B cell (primary cell): ENCODE measurements at places on chromosomes 1 and 21. TPM values are rescaled to one million over a fixed set of nuclear protein-coding genes. Genes with fewer than 3 reads are reported as not detected.

DNA sequence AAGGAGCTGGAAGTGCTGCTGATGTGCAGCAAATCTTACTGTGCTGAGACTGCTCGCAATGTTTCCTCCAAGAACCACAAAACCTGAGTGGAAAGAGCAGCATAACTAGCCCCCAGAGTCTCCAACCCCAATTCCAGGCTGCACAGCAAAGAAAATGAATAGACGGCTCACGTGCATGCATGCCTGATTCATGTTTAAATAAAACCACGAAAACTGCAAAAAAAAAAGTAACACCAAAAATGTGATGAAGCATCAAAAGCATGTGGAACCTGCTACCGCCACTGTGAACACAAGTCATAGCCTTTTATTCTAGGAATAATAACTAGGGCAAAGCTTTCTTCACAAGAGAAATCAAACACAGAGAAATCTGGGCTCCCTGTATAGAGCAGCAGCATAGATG, 9.6 kb upstream of the TRNP1 start:
- no peaks in the 10 kb centered on the region for H3K27me3 ChIP-seq
- DNase-seq = no peak
- H3K36me3 ChIP-seq = no peaks in the 10 kb centered on the region

- peaks cover 15% of the 10 kb centered on the region for H3K36me3 ChIP-seq
- H3K4me1 ChIP-seq = no peaks in the 10 kb centered on the region
- no peak overlapping the region for H3K4me3 ChIP-seq
- DNase-seq = no peak
- no peaks in the 10 kb centered on the region for H3K27me3 ChIP-seq
- no peak overlapping the region for H3K27ac ChIP-seq
These were observed 164.0 kb downstream of the NEK7 start for GRCh38 chr1:198320759-198321158.

GRCh38 chr1:236168716-236169429, 26.5 kb downstream of the GPR137B start:
- H3K27ac ChIP-seq = no peak overlapping the region
- H3K27me3 ChIP-seq = no peaks in the 10 kb centered on the region
- no peaks in the 10 kb centered on the region for H3K36me3 ChIP-seq
- H3K4me1 ChIP-seq = no peaks in the 10 kb centered on the region
- DNase-seq = no peak

- no peak overlapping the region for H3K27ac ChIP-seq
- no peak for DNase-seq
- no peak overlapping the region for H3K4me3 ChIP-seq
- H3K36me3 ChIP-seq = no peaks in the 10 kb centered on the region
These were observed 56.9 kb downstream of the PROX1 start for GRCh38 chr1:214044438-214045214.

DNA sequence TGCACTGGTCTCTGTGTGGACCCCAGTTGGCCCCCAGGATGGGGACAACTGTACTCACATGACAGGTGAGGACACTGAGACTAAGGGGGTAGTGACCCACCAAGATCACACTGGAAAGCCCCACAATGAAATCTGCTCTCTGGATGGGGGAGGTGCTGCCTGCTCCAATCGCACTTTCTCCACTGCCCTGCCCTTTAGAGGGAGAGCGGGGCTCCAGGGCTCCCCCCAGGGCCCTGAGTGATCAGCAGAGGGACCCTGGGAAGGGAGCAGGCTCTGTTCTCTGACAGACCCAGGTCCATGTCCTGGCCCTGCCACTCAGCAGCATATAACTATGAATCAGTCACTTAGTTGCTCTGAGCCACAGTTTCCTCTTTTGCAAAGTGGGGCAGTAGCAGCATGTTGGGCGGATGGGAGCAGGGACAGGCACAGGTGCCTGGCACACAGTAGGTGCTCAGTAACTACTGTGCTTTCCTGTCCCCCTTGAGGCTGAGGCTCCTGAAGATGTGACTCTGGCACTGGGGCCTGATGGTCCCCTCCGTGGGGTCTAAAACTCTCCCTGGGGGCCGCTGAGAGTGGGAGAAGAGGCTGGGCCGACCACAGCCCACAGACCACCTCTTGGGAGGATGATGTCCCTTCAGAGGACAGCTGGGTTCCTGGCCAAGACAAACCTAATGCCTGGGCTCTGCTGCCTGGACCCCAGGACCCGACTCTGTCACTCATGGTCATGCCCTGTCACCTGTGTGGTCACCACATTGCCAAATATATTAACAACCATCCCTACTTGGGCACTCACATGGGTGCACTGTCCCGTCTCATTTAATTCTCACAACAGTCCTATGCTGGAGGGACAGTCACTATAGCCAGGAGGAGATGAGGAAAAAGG, 222.7 kb downstream of the PTPRU start:
- no peak overlapping the region for H3K27ac ChIP-seq
- H3K4me3 ChIP-seq = no peak overlapping the region
- H3K27me3 ChIP-seq = no peaks in the 10 kb centered on the region

GRCh38 chr1:39153684-39154083, 50.8 kb upstream of the MACF1 start:
- no peaks in the 10 kb centered on the region for H3K27me3 ChIP-seq
- no peak overlapping the region for H3K4me3 ChIP-seq
- no peak for DNase-seq
- H3K36me3 ChIP-seq = no peaks in the 10 kb centered on the region
- no peak overlapping the region for H3K27ac ChIP-seq

GRCh38 chr21:37765221-37765900, 150.9 kb downstream of the KCNJ6 start:
- H3K27me3 ChIP-seq = no peaks in the 10 kb centered on the region
- no peak overlapping the region for H3K27ac ChIP-seq
- no peaks in the 10 kb centered on the region for H3K36me3 ChIP-seq
- no peak for DNase-seq

- no peak overlapping the region for H3K27ac ChIP-seq
- no peak overlapping the region for H3K4me3 ChIP-seq
- H3K36me3 ChIP-seq = peaks cover 32% of the 10 kb centered on the region
- DNase-seq = peak; percentile 5
These were observed 2.1 kb upstream of the B4GALT2 start for GRCh38 chr1:43976890-43977289.

GRCh38 chr1:205523891-205524793, 19.7 kb downstream of the CDK18 start:
- H3K36me3 ChIP-seq = no peaks in the 10 kb centered on the region
- H3K27me3 ChIP-seq = no peaks in the 10 kb centered on the region
- peak; percentile 84 for DNase-seq
- peaks cover 1% of the 10 kb centered on the region for H3K4me1 ChIP-seq
- no peak overlapping the region for H3K4me3 ChIP-seq

- H3K4me3 ChIP-seq = no peak overlapping the region
- no peaks in the 10 kb centered on the region for H3K27me3 ChIP-seq
- H3K4me1 ChIP-seq = no peaks in the 10 kb centered on the region
These were observed 94.3 kb downstream of the DIRAS3 start for GRCh38 chr1:67956116-67956515.

GRCh38 chr1:155954645-155955044, 13.2 kb downstream of the RXFP4 start:
- H3K4me3 ChIP-seq = no peak overlapping the region
- H3K36me3 ChIP-seq = peaks cover 93% of the 10 kb centered on the region
- H3K27me3 ChIP-seq = no peaks in the 10 kb centered on the region
- DNase-seq = no peak

DNA sequence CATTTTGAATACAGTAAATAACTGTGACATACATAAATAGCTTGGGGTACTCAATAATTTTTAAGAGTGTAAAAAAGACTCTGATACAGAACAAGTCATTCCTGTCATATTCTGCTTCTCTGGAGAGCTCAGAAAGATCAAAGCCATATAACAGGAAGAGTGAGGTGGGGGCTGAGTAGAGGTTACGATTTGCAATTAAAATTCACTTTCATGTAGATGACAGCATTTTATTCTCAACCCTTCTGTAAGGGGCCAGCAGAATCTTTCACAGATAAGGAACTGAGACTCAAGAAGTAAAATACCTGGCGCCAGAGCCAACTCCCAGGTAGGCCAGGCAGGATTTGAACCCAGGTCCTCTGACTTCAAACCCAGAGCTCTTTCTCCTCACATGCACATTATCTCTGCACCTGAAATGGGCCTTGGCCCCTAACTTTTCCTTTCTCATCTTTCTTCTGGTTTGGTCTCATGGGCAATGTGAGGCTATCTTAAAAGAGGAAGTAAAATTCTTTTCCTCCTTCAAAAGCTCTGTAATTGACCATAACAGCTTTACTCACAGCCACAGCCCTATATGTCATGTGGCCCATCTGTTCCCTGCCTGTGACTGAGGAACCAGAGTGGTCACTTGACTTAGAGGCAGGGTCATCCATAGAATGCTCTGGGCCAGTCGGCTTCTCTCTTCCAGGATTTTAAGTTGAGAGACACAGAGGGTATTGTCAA, 80.9 kb upstream of the SYT6 start:
- peaks cover 3% of the 10 kb centered on the region for H3K4me1 ChIP-seq
- DNase-seq = no peak
- H3K4me3 ChIP-seq = no peak overlapping the region

DNA sequence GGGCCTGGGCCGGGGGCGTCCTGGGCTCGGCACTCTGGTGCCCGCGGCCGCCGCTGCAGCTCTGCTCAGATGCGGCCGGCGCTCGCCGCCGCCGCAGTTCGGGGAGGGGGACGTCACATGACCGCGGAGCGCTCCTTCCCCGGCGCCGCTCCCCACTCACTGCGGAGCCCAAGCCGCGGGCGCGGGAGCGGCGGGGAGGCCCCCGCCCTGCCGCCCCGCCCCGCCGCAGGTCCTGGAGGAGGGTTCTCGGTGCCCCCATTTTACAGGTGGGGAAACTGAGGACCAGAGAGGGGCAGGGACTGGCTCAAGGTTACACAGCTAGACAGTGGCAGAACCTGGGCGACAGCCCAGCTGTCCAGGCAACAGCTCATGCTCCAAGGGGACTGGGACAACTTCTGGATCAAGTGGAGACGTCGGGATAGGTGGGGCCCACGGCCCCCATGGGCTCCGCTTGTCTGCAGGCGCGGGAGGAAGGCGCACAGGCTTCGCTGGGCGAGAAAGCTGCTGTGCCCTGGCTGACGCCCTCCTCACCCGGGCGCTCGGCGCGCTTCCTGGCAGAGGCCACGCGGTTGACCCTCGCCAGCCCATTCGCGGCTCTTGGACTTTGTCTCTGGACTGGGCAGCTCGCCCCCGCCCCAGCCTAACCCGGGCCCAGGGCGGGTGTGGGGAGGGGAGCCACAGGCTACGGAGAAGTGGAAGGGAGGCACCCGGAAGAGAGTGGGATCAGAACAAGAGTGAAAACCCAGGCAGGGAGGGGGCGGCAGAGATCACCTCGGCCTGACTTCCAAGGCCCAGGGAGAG, at the start of gene RAP1GAP:
Gene RAP1GAP (minus strand): TSS at position 100 of the 801 bp plus-strand sequence. CDS start 49,325 bp downstream, outside the sequence.
- H3K27ac ChIP-seq = no peak within 1 kb of the TSS
- no peaks in the 10 kb centered on the region for H3K36me3 ChIP-seq
- H3K4me1 ChIP-seq = peaks cover 19% of the 10 kb centered on the region
- DNase-seq = peak; percentile 39
- H3K4me3 ChIP-seq = no peak within 1 kb of the TSS
- H3K27me3 ChIP-seq = peaks cover 8% of the 10 kb centered on the region

DNA sequence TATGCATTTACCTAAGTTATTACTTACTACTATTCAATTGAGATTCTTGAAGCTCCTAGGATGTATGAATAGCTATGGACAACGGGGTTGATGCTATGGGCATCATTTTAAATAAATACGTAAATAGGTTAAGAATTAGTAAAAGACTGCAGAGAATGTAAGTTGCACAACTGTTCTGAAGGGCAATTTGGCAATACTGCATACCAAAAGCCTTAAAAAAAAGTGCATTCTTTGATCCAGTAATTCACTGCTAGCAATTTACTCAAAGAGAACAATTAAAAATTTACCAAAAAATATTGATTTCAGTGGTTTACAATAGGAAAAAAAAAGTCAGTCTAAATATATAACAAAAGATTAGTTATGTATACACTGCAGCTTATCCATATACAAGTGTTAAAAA, 3.5 kb downstream of the ARPC5 start:
- H3K4me1 ChIP-seq = peaks cover 34% of the 10 kb centered on the region
- no peaks in the 10 kb centered on the region for H3K27me3 ChIP-seq
- peaks cover 17% of the 10 kb centered on the region for H3K36me3 ChIP-seq
- no peak overlapping the region for H3K27ac ChIP-seq
- no peak overlapping the region for H3K4me3 ChIP-seq

DNA sequence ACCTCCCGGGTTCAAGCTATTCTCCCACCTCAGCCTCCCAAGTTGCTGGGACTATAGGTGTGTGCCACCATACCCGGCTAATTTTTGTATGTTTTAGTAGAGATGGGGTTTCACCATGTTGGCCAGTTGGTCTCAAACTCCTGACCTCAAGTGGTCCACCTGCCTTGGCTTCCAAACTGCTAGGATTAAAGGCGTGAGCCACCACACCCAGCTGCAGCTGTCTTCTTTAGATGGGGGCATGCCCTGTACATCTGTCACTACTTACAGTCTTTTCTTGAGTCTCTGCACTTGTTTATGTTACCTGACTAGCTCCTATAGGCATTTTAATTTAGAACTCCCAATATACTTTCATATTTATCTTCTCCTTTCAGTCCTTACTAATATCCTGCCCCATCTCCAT, 64.2 kb downstream of the SELENOF start:
- no peak for DNase-seq
- H3K27me3 ChIP-seq = no peaks in the 10 kb centered on the region
- no peak overlapping the region for H3K4me3 ChIP-seq

GRCh38 chr1:70286453-70286852, 65.3 kb downstream of the SRSF11 start:
- DNase-seq = no peak
- peaks cover 8% of the 10 kb centered on the region for H3K36me3 ChIP-seq
- H3K27me3 ChIP-seq = no peaks in the 10 kb centered on the region
- no peaks in the 10 kb centered on the region for H3K4me1 ChIP-seq

DNA sequence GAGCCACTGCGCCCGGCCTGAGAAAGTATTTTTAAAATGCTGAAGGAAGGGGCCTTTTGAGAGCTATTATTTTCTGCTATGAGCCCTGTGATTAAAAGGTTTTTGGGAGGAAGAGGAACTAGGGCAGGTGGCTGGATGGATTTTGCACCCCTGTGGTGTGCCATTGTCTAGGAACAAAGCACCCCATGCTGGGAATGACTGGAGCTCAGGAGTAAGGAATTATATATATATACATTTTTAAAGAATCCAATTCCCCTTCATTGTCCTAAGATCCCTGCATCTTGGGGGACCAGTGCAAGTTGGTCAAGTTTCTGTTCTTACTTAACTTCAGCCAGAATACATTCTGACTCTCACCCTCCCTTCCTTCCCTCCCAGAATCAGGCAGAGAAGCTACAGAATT, 91.6 kb downstream of the ZNF648 start:
- DNase-seq = no peak
- H3K4me3 ChIP-seq = no peak overlapping the region
- H3K4me1 ChIP-seq = no peaks in the 10 kb centered on the region
- H3K36me3 ChIP-seq = no peaks in the 10 kb centered on the region
- peaks cover 12% of the 10 kb centered on the region for H3K27me3 ChIP-seq
- no peak overlapping the region for H3K27ac ChIP-seq

- H3K4me1 ChIP-seq = peaks cover 21% of the 10 kb centered on the region
- H3K27me3 ChIP-seq = no peaks in the 10 kb centered on the region
- H3K27ac ChIP-seq = peak overlapping the region; percentile 34
- DNase-seq = peak; percentile 47
- no peak overlapping the region for H3K4me3 ChIP-seq
These were observed 34.8 kb downstream of the ACOT7 start for GRCh38 chr1:6358757-6359201.

Gene GABRD
- not detected in 2 replicates for total RNA-seq

Gene PPP1R8
- 45.1 and 45.4 TPM in 2 replicates for total RNA-seq

Gene NHLH1
- total RNA-seq = 0.39 and 0.63 TPM in 2 replicates

Gene KRTAP13-2
- not detected in 2 replicates for total RNA-seq

Gene OR10Z1
- not detected in 2 replicates for total RNA-seq

Gene WNT3A
- not detected in 2 replicates for total RNA-seq

Gene CD48
- 252 and 255 TPM in 2 replicates for total RNA-seq

Gene KCNA3
- 60.0 and 62.5 TPM in 2 replicates for total RNA-seq

Gene MACF1
- 155 and 159 TPM in 2 replicates for total RNA-seq

Gene MPL
- not detected in 2 replicates for total RNA-seq
